ENCODE measurements at places on chromosomes 11 and 22. TPM values are rescaled to one million over a fixed set of nuclear protein-coding genes. Genes with fewer than 3 reads are reported as not detected.

GRCh38 chr22:50257041-50257440 lies 4.4 kb downstream of the MAPK12 start:
- DNase-seq: no peak

The OR10D3 gene
- total RNA-seq: not detected

GRCh38 chr11:111635706-111636045 lies 33.4 kb downstream of the SIK2 start:
- DNase-seq: no peak

GRCh38 chr22:36874309-36874696 lies 13.5 kb downstream of the NCF4 start:
- DNase-seq: no peak

The INCENP gene
- total RNA-seq: 28.2 TPM

The ACCS gene
- 27.8 TPM for total RNA-seq

DNA sequence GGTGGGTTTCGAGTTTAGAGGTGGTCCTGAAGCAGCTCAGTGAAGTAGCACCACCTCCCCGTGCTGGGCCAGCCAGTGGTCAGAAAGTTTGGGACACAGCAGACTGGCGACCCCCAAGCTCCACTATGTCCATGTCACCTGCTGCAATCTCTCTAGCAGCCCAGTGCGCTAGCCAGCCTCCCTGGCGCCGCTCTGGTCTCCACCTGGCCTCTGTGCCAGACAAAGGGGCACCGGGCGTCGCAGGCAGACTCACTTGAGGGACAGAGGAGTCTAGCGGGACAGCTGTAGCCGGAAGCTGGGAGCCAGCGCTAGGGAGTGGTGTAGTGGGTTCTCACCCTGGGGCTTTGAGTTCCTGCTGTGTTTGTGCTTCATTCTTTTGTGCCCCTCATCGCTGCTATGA lies 25.5 kb downstream of the MYBPC3 start:
- DNase-seq: no peak

DNA sequence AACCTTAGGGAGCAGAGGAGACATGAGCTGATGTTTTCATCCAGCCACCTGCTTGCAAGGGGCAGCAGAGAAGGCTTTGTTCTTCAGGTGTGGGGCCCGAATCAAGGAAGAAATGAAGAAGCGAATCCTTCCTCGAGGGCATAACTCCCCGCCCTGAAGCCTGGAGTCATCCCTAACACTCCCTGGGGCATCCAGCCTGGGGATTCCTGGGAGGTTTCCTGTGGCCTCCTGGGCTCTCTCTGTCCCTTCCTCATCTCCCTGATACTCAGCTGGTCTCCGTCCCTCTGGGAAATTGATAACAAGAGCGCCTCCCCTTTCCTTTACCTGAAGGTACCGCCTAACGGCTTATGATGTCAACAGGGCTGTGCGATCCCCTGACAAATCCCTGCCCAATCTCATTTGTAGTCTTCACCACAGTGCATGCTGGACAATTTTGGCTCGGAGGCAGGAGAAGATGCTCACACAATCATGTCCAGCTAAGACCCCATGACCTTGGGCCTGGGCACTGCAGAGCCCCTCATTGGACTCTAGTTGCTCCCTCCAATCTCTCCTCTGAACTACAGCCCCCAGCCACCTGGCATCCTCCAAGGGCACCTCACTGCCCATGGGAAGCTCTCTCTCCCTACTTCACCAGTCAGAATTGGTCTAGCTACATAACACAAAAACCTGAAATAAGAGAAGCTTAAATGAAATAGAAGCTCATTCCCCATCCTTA lies 80.6 kb upstream of the RTL6 start:
- DNase-seq: no peak

The SESN3 gene
- 86.2 TPM for total RNA-seq

The OR52E8 gene
- not detected for total RNA-seq

The KDM4E gene
- total RNA-seq: not detected

The MS4A4E gene
- not detected for total RNA-seq

DNA sequence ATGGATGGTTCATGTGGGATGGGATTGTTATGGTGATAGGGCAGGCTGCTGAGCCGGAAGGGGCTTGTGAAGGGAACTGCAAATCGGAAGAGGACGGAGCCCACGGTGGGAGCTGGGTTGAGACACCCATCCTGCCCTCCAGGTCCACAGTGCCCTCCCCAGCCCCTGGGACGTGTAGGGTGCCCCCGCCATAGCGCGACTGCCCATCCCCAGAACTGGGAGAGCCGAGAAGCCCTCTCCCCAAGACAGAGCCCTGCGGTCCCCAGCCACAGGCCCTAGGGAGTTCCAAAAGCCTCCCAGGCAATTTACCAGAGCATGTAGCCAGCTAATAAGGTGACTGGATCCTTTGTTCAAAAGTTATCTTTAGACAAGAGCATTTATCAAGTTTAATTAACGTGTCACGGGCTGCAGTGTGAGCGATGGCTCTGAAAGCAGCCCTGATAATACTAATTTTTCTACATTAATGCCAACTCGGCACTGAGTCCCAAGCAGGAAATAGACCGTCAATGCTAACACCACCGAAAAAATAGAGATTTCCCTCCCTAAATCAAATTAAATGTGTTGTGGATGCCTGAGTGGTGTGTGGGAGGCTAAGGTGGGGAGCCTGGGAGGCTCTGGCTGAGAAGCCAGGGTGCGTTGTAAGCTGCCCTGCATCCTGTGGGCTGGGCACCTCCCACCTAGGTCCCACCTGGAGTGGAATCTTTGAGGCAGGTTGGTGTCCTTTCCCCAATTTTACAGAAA lies 76.8 kb upstream of the RTL6 start:
- DNase-seq: no peak

The SAA4 gene
- total RNA-seq: not detected

DNA sequence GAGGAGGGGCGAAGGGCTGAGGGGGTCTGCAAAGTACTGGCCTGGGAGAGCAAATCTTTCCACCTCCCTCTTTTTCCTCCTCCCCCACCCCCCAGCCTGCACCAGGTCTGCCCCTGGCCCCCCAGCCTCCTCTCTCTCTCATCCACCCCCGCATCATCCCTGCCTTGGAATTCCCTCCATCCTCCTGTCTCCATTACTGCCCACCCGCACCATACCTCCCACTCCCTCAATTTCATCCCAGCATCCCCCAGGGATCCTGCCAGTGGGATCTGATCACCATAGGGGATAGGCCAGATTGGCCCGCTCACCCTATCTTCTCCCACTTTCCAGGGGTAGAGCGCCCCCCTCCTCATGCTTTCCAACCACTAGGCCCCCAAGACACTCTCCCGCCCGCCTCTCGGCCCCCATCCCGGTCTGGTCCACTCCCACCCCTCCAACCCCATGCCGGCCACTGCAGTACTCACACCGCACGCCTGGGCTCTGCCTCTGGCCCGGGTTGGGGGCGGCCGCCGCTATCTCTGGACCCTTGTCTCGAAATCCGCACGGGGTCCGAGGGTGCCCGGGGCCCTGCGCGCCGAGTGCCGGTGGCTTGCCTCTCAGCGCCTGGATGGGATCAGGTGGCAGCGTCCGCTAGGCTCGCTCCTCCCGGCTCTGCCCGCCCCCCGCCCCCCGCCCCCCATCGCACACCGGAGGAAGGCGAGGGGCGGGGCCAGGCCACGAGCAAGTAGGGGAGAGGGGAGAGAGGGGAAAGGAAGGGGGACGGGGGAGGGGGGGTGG lies at the start of gene GAL3ST3:
TSS of gene GAL3ST3 (minus strand) at position 615 of the 777 bp plus-strand sequence. CDS start 3,746 bp downstream, outside the sequence.
- peak; percentile 10 for DNase-seq

DNA sequence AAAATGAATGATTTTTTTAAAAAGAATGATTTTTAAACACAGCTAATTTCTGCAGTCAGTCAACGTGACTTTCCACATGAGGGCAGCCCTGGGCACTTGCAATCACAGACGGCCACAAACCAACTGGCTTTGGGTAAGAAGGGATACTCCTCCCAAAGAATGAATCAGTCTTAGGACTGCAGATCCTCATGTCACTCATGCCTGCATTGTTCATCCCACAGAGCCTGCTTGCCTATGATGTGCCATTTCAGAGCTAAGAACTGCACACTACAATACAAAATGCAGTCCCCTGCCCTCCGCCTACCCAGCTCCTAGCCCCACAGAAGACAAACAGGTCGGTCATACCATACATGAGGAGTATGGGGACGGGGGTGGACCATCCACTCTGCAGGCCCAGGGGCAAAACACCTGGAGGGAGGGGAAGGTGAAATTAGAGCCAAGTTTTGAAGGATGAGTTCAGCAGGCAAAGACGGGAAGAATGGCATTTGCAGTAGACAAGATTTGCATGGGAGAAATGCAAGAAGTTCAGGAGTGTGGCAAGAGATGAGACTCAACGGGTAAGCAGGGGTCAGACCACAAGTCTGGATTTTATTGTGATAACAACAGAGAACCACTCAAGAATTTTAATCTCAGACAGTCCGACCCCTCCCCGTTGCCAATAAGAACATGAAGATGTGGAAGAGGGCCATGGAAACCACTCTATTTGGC lies 24.7 kb downstream of the PACSIN2 start:
- no peak for DNase-seq

GRCh38 chr11:100930185-100930778 lies 199.3 kb downstream of the PGR start:
- DNase-seq: no peak

The RNF169 gene
- total RNA-seq: 24.2 TPM

The NTM gene
- not detected for total RNA-seq

The DDIAS gene
- 2.3 TPM for total RNA-seq

GRCh38 chr11:123111465-123111864 lies 49.5 kb upstream of the HSPA8 start:
- DNase-seq: no peak

DNA sequence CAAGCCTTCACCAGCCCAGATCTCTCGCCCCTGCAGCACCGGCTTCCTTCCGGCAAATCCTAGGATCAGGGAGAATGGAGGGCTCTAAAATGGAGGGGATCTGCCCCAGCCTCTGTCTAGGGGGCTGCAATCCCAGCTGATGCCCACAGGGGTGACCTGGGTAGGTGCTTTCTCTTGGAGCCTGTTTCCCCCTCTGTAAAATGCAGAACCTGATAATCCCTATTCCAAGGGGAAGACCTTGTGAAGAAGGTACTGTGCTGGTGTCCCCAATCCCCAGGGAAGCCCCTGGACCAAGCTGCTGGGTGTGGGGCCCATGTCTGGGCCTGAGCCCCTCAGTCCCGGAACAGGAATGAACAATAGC lies 2.8 kb downstream of the EMID1 start:
- DNase-seq: no peak

The TRIM48 gene
- total RNA-seq: not detected
